HEK293T (cell line): ENCODE measurements at places on chromosomes 11 and 22.

GRCh38 chr22:47169801-47170140 is 407.3 kb downstream of the TBC1D22A start:
- no peak for DNase-seq

GRCh38 chr11:23406131-23406819 is 546.0 kb upstream of the CCDC179 start:
- DNase-seq = no peak

GRCh38 chr11:37171451-37171850 is 573.4 kb upstream of the RAG2 start:
- DNase-seq = no peak

DNA sequence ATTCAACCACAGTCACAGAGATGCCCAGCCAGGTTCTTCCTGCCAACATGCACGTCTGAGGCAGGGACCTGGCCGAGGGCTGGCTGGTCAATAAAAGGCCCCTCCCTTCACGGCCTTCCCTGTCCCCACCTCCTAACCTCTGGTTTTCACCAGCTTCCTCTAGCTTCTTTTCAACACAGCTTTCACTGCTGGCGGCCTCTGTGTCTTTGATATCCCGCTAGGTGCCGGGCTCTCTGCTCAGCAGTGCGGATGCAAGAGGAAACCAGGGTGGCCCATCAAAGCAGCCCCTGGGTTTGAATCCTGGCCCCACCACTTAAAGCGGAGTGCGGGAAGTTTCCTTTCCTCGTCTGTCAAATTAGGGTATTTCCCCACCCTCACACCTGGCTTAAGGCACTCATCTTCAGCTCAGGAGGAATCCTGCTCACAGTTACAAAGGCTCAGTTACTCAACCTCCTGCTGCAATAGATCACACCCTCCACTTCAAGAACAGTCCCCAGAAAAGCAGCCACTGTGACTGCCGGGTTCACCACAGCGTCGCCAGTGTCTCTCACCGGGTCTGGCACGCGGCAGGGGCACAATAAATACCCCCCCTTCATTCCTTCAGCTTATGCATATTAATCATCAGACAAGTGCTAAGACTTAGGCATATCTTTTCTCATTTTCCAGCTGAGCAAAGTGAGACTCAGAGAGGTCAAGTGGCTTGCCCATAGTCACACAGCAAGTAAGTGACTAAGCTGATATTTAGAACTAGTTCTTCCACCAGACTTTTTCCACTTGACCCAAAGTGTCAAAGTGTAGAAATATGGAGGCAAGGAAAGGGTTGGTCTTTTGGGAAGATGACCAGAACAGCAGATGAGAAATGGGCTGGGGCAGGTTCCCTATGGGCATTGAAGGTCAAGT is 45.7 kb downstream of the TXN2 start:
- DNase-seq = no peak

- DNase-seq = peak; percentile 58
These were observed 886 bp downstream of the PITPNM1 start for GRCh38 chr11:67504005-67504949.

DNA sequence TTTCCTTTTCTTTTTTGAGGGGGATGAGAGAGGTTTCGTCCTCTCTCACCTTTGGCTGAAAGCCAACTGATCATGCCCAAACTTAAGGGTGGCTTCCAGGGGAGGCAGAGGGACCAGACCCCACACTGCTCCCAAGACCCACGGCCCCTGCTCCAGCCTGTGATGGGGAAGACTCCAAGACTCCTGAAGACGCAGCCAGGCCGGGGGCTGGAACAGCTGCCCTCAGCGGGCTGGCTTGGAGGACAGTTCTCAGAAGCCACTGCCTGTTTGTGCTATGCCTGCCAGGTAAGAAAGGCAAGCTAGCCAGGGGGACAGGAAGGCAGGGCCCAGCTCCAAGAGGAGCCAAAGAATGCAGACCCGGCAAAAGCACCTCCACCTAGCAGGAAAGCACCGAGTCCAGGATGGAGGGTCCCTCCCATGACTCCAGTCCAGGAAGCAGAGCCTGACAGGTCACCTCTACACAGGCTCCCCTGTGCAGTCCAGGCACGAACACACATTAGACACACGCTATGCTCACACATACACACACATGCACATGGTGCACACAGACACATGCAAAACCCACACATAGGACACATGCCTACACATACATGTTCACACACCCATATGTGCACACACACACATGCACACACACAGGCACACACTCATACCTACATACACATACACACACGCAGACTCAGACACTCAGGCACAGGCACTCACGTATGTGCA is 31.3 kb downstream of the GNB1L start:
- no peak for DNase-seq

- DNase-seq = peak; percentile 49
These were observed 776 bp downstream of the NLRX1 start for GRCh38 chr11:119169282-119169719.

DNA sequence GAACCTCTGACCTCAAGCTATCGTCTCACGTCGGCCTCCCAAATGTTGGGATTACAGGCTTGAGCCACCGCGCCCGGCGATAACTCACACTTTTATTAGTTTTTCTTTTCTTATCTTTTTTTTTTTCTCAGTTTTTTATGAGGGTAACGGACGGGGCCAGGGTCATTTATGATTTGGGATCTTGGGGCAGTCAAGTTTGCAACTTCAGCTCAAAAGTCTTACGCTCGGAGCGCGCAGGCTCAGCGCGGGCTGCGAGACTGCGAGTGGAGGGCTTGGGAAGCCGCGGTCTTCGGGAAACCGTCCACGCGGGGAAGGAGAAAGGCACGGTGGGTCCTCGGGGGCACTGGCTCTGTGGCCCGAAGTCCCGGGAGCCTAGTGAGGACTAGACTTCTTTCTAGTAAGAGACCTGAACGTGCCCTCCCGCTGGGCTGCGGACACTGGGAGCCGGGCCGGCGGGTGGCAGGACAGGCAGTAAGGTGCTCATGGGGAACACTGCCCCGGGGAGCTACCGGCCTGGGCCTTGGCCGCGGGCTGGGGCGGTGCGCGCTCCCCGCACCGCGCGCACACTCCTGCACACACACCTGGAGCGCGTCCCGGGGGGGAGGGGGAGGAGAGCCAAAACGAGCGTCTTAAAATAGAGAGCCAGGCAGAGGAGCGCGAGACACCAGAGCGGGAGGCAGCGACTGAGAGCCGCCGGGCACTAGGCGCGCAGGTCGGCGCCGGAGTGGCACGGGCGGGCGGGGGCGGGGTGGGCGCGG is 476 bp upstream of the BARX2 start:
- DNase-seq = peak; percentile 49

DNA sequence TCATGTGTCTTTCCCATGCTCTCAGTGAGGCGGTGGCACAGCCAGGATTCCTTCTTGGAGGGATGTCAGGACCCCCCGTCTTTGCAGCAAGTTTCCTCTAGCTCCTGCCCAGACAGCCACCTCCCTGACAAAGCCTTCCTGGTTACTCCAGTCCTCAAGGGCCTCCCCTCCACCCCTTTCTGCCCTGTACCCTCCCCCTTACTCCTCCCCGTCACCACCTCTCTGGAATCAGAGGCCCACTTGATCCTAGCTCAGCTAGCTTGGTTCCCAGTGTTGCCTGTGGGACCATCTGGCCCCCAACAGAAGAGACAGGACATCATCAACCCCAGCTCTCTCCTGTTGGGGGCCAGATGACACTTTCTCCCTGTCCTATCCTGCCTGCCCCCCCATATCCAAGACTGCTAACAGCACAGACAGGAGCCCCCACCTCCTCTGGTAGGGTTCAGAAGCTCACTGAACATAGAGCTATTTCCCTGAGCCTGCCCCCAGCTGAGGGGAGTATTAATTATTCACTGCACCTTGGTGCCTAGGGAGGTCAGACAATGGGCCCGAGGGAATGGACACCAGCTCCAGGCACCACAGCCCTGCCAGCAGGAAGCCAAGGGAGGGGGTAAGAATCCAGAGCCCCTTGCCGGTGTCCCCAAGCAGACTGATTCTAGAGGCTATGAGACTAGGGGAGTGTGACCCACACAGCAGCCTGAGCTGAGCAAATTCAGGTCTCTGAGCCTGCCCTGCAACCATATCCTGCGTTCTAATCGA is 3.3 kb downstream of the GDPD5 start:
- no peak for DNase-seq

- no peak for DNase-seq
These were observed 106.1 kb upstream of the CLMP start for GRCh38 chr11:123301013-123301591.

DNA sequence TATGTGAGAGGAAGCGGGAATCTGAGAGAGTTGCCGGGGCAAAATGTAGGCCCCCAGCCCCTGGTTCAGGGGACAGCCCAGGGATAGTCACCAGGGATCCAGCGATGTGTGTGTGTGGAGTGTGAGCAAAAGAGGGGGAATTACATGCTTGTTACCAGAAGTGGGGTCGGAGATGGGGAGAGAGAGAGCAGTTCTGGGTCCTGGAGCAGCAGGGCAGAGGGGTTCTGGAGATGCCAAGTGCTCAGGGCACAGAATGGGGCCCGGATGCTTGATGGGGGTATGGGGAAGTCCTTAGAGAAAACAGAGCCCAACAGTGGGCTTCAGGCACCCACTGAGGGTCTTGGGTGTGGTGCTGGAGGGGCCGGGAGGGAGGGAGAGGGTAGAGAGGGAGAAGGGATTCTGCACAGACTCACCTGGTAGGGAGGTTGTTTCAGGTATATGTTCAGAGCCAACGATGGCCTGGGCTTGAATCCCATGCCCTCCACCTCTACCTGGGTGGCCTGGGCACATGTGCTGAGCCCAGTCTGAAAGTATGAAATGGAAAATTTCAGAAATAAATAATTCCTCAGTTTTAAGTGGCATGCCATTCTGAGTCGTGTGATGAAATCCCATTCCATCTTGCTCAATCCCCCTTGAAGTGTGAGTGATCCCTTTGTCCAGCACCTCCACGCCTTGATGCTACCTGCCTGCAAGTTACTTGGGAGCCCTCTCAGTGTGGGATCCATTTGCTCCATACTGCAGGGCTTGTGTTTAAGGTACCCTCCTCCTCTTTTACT is 12.4 kb downstream of the SMIM38 start:
- DNase-seq = no peak

GRCh38 chr22:42919199-42919598 is 62.1 kb upstream of the ARFGAP3 start:
- DNase-seq = no peak

- DNase-seq = no peak
These were observed 22.6 kb upstream of the SERPIND1 start for GRCh38 chr22:20751185-20751851.

- DNase-seq = no peak
These were observed 31.2 kb upstream of the SMIM35 start for GRCh38 chr11:118117790-118118601.

DNA sequence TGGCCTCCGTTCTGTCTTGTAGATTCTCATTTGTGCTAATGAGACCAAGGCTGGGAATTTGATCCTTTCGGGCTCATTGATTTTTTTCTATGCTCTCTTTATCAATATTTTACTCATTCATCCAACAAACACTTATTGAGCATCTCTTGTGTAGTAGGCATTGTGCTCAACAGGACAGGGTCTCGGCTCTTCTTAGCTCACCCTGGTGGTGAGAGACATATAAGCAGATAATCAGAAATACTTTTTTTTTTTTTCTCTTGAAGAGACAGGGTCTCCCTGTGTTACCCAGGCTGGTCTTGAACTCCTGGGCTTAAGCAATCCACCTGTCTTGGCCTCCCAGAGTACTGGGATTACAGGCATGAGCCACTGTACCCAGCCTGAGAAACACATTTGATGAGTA is 48.0 kb upstream of the SLC5A1 start:
- DNase-seq = peak; percentile 35

DNA sequence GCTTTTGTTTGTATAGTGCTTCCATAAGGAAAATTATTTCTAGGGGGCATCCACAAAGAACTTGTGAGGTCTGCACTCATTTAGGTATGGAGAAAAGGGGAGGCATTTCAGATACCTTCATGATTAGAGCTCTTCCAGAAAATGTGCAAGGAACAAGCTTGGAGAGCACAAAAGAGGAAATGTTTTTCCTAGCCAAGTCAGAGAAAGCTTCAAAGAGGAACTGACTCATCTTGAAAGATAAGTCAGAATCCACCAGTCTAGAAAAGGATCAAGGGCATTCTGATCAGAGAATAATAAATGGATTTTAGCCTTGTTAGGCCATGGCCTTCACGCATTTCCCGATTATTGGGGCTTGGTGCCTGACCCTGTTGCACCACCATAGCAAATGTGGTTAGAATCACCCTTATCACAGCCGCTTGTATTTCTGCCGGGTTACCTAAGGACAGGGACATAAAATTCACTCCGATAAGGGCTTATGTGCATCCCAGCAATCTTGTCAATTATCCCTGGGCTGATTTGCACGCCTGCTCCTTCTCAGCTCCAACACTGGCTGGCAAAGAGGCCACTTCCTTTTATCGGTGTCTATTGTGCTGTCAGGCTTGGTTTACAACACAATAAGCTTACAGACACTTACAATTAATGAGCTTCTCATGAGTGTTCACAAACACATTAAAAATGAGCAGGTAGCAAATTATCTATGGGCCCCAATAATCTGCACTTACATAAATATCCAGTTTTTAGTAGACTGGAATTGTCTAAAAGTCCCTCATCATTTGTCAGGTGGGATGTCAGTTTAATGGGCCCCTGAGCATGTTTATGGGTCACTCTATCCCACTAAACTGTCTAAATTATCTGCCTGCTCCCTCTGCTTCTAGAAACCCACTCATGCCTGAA is 613.5 kb downstream of the SOX6 start:
- no peak for DNase-seq

DNA sequence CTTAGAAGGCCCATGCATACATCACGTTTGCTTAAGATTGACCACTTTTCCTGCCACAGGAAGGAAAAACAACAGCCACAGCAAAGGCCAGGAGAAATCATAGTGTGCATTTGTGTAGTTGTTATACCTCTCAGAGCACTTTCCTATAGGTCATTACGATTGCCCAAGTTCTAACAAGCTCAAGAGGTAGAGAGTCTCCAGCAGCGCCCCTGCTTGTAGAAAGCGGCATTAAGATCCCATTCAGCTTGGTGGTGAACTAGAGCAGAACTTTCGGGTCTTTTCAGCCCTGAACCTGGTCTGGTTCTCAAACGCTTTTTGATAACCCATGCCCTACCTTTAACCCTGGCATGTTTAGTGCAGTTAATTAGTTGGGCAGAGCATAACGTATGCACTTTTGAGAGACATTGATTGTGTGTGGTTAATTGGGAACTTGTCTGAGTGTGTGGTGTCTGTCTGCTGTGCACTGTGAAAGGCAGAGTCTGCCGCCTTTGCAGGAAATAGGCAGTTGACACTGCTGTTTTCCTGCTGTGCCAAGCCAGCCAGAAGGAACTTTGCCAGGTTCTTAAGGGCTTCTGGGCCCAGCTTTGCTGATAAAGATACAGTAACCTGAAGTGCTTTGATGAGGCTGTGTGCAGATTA is 109.9 kb upstream of the CLMP start:
- DNase-seq = no peak

- DNase-seq = no peak
These were observed 600.0 kb downstream of the BRD1 start for GRCh38 chr22:49227670-49228069.

DNA sequence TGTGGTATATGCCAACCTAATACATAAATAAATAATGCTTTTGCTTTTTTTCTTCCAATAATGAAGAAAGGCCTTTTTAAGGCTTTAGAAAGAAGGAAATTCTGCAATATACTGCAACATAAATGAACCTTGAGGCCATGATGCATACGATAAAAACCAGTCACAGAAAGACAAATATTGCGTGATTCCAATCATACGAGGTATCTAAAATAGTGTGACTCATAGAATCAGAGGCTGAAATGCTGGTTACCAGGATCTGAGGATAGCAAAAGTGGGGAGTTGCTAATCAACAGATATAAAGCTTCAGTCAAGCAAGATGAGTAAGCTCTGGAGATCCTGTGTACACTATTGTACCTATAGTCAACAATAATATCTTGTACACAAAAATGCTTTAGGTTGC is 24.2 kb downstream of the MS4A6A start:
- no peak for DNase-seq

- DNase-seq = no peak
These were observed 52.9 kb downstream of the C11orf58 start for GRCh38 chr11:16791191-16791961.

- DNase-seq = no peak
These were observed 3.3 kb downstream of the PRR33 start for GRCh38 chr11:1888347-1888753.
